CD8-positive, alpha-beta memory T cell (primary cell): ENCODE measurements at places on chromosomes 1 and 21.

- no peak for DNase-seq
Measured at GRCh38 chr1:201742955-201743805, 85.8 kb upstream of the IPO9 start.

GRCh38 chr1:115677182-115677555, 35.4 kb downstream of the VANGL1 start:
- DNase-seq = no peak

GRCh38 chr1:222535455-222535854, 12.4 kb downstream of the HHIPL2 start:
- DNase-seq = no peak

DNA sequence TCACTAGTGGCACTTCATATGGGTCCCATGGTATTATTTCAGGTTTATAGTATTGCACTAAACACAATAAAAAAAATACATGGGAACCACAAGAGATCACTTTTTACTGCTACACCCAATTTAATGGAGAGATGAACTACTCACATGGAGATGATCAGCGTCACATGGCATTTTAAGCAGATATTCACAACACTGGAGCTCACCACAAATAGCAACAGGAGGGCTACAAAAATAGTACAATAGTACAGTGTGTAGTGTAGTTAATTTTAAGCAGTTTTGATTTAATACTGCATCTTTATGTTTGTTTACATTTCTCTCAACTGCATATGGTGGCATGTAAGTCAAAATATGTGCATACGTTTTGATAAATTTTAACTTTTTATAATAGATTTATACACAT, 31.0 kb downstream of the SNX7 start:
- no peak for DNase-seq

GRCh38 chr1:50989694-50990093, 19.6 kb downstream of the CDKN2C start:
- no peak for DNase-seq

- DNase-seq = no peak
Measured at GRCh38 chr1:154744352-154745035, 125.6 kb downstream of the KCNN3 start.

DNA sequence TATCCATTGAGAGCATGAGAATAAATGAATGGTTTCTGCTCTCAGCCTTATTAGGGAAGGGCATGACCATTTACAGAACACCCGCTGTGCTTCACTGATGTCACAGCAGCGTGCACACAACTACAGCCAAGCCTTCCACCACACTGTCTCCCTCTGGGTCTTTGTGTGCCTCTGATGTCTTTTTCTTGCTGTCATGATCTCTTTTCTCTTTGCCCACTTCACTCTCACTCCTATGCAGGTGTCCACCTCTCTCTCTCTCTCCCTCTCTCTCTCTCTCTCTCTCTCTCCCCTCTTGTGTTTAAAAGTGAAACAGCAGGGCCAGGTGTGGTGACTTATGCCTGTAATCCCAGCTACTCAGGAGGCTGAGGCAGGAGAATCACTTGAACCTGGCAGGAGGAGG, 232.5 kb upstream of the JUN start:
- DNase-seq = no peak

DNA sequence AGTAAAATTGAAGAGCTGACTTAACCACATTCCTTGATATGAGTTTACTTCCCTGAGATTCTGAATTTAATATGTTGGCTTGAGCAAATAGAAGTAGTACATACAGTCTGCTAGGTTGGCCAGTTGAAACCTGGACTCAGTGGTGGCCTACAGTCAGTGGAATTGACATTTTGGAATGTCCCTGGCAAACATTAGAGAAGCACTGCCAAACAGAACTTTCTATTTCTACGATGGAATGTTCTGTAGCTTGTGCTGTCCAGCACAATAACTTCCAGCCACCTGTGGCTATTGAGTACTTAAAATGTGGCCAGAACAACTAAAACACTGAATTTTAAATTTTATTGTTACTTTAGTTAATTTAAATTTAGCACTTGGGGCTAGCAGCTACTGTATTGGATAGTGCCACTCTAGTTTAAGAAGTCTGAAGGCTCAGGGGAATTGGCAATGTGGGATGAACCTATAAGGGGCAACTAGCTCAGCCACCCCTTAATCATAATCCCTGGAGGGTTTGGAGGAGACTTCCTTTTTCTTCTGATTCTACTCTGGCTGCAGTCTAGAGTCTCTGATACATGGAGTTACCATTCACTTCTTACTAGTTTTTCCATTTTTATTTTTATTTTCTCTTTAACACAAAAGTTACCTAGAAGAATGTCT, 10.3 kb upstream of the TEDDM1 start:
- DNase-seq = no peak

- DNase-seq = no peak
Measured at GRCh38 chr1:50516056-50516455, 92.8 kb upstream of the DMRTA2 start.

DNA sequence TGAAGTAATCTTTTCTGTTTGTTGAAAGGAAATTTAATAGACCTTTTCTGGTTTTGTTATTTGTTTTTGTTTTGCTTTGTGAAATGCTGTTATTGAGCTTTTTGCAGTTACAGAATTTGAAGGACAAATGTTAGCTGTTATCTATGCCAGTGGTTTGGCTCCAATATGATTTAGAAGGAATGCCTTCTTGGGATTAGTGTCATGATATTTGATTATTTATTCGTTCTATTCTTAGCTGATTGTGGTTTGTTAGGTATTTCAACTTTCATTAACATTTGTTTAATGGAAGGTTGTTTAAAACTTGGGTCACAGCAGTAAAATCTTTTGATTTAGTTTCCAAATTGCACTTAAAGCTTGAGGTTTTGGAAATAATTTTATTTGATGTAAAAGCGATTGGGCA, 33.5 kb downstream of the ADGRL2 start:
- no peak for DNase-seq

DNA sequence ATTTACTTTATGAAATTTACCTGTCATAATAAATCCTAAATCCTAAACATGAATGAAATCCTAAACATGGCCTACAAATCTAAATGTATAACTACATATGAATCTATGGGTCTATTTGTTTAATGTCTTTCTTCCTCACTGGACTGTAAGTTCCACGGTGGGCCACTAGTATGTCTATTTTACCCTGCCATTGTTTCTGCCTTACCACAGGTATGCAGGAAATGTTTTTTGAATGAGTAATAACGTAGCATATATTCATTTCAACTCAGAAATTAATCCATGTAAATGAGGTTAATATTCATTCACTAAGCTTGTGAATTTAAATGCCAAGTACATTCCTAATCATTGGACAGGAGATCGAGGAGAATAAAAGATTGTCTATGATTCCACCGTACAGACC, 35.3 kb downstream of the B3GALNT2 start:
- DNase-seq = no peak

DNA sequence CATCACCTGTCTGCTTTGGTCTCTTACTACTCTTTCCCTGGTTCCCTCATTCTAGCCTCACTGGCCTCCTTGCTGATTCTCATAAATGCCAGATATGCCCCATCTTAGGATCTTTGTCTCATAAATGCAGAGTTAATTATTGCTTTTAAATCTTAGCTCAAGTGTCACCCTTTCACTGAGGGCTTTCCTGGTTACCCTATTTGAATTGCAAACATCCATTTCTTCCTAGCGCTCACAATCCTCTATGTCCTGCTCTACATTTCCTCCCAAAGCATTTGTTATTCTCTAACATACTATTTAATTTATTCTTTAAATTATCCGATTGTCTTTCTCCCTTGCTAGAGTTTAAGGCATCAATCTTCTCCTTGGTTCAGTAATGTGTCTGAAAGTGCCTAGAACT, 296.5 kb upstream of the ADGRL4 start:
- no peak for DNase-seq

DNA sequence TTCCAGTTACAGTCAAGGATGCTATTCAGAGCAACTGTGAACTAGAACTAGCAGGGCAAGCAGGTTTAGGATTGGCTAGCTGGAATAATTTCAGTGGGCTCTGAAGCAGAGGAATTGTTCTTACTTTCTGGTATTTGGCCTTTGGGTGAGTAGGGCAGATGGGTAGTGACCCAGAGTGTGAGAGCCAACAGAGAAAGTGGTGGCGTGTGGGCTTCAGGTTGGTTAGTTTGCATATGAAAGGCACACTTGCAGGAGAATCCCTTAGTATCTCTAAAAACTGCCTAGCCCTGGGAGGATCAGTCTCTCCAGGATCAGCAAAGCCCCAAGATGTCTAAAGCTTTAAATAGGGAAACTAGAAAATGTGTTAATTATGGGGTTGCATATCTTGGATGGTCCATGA, 67.6 kb upstream of the LRRC8B start:
- no peak for DNase-seq

DNA sequence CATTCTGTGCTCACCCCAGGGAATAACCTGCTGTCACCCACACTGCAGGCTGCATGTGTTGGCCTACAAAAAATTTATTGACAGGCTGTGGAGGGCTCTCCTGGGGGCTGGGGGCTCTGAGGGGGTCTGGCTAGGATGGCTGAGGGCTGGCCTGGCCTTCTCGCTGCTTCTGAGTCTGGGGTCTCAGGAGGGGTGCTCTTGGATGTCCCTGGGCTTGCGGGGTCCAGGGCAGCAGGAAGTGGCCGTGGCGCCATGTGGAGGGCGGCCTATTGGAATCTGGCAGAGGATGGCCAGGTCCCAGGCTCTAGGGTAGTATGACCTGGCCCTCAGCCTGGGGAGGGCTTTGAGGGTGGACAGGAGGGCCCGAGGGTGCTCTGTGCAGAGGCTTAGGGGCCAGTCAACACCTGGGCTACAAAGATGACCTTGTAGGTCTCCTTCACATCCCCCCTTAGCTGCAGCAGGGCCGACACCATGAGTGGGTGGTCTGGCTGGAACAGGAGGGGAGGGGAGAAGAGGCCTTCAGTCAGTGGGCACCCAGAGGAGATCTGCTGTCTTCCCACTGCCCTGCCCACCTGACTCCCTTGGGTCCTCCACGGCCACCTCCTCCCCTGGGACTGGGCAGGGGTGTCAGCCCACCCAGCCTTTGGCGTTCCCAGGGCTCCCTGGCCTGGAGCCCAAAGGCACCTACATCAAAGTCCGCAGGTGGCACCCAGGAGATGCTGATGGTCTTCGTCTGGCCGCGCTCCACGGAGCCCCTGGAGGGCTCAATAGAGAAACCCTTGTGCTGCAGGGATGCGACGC, 3.0 kb upstream of the TMEM52 start:
- no peak for DNase-seq

DNA sequence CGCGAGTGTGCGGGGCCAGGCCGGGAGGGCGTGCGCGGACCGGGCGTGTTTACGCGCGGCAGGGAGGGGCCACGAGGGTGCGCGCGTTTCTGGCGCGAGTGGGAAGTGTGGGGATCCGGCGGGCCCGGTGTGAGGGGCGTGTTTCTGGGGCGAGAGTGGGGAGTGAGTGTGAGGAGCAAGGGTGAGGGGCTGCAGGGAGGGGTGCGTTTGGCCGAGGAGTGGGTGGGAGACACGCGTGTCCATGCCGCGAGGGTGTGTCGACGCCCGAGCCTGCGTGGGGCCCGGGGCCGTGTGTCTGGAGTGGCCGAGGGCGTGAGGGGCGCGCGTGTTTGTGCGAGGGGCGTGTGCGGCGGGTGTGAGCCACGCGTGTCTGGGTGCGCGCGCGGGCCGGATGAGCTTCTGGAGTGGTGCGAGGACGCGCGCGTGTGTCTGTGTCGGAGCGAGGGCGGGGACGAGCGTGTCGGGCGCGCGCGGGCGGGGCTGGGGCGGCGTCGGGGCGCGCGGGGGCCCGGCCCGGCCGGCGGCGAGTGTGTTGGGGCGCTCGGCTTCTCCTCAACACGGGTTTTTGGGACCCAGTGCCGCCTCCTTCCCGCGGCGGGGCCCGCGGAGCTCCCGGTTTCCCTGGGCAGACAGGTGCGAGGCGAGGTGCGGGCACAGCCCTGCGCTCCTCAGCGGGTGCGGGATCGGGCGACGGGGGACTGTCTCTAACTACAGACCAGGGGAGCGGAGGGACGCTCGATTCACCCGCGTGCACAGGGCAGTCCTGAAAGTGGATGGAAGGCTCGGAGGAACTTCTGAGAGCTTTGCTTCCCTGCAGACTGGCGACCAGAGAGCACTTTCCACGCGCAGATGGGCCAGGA, 65.8 kb upstream of the VAMP3 start:
- peak; percentile 40 for DNase-seq

GRCh38 chr21:41957991-41958766, 4.4 kb upstream of the C2CD2 start:
- DNase-seq = no peak

DNA sequence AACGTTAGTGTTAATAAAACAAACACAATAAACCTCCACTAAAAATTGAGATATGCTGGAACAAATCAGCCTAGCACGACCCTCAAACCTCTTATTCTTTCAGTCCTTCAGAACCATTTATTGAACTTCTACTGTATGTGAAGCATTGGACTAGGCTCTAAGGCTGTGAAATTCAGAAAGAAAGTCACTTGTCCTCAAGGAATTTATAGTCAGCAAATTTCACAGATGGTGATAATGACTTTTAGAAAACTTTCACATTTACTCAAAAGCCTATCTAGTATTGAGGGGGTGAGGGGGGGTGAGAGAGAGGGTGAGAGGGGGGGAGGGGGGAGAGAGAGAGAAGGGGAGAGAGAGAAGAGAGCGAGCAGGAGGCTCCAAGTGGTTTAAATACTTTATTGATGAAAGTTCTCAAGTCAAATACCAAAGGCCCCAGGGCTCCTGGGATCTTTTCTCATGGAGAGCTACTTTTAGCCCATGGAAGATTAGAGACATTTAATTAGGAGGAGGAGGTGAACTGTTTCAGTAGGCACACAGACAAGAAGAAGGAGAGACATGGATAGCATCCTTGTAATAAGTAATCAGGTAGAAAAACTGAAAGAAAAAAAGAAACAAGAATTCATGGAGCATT, 66.3 kb upstream of the SSX2IP start:
- DNase-seq = no peak

- DNase-seq = no peak
Measured at GRCh38 chr1:54768093-54768492, 3.8 kb upstream of the PARS2 start.

DNA sequence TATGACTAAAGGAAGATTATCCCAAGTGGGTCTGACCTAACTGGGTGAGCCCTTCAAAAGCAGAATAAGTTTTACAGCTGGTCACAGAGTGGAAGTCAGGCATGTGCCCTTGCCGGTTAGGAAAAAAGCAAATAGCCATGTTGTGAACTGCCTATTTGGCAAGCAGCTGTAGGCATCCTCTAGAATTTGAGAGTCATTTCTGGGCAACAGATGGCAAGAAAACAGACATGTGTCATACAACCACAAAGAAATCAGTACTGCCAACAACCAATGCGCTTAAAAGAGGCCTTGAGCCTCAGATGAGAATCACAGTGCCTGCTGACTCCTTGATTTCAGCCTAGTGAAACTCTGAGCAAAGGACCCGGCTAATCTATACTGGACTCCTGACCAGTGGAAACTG, 26.8 kb downstream of the LRRC53 start:
- DNase-seq = no peak

DNA sequence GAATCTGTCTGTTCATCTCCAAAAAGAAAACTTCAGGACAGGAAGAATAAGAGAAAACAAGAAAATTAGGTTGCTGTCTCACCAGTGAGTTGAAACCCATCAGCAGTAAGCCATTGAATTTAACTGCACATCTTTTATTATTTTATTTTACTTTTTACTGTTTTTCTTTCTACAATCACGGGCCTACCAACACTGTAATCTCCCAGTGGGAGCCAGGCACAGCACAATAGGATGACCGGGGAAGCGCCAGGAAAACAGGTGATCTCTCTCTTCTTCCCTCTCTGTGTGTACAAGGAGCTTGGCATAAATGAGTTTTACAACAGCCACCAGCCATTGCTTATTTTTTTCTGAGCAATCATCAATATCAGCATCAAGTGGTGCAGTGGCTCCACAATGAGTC, 113.1 kb upstream of the ESRRG start:
- DNase-seq = no peak

- no peak for DNase-seq
Measured at GRCh38 chr1:176858433-176858916, 306.0 kb downstream of the ASTN1 start.
